Heart left ventricle (tissue), 16 donors: ENCODE measurements at places on chromosomes 7 and 10. TPM values are rescaled to one million over a fixed set of nuclear protein-coding genes. Genes with fewer than 3 reads are reported as not detected.

TSPAN12 gene
- total RNA-seq = 59.7 TPM

TMEM229A gene
- total RNA-seq = 0.15 TPM

COMMD3 gene
- total RNA-seq = 73.7 TPM

ARHGAP12 gene
- 27.6 TPM for total RNA-seq

SPDYE8 gene
- not detected for total RNA-seq

PDCD11 gene
- 8.8 TPM for total RNA-seq

GBX1 gene
- 0.32 TPM for total RNA-seq

BICC1 gene
- 4.0 TPM for total RNA-seq
